Posterior vena cava (tissue), 2 donors: ENCODE measurements at places on chromosomes 3 and 15.

DNA sequence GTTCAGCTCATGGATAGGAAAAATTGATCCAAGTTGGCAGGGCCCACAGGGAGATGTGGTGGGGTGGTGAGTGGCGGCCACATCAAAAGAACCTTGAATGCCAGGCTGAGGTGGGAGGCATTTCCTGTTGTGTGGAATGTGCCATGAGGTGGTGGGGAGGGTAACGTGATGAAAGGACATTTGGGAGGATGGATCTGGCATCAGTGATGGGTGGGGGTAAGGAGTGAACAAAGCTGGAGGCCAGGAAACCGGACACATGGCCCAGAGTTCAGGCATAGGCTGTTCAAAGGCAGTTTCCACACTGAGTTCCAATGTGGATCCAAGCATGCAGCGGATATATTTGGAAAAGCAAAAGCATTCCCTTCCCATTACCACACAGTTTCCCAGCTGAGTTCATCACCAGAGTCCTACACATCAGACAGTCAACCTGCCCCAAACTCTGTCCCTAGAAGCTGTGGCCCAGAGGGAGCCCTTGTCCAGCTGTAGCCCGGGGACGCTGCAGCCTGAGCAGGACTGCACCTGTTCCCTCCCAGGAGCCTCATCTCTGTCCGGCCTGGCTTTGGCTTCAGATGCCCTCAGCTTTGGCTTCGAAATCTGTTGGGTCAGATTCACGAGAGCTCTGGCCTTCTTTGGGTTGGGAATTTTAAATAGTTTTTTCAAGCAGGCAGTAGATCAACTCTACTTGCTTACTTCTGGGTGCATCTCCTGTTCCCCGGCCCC is 37.8 kb upstream of the GOLGA6B start:
- no peak for DNase-seq

DNA sequence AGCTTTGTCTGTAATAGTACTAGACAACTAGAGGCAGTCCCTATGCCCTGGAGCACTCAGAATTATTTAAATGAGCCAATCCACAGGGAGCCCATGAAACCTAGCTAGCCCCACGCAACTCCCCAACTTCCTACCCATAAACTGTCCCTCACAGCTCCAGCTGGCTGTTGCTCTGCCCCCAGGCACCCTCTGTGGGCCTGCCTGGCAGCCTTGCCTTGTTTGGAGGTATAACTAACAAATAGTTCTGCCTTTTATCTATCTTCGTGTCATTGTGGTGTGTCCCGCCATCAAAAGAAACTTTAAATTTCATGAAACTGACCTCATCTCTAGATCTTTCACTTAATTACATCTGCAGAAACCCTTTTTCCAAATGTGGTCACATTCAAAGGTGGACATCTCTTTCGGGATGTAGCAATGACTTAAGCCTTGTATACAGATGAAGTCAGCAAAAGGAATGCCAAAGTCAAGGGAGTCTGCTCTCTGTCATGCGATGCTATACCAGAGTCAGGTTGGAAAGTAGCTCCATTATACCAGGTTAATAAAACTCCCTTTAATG is 1.8 kb upstream of the RTP3 start:
- no peak for DNase-seq

DNA sequence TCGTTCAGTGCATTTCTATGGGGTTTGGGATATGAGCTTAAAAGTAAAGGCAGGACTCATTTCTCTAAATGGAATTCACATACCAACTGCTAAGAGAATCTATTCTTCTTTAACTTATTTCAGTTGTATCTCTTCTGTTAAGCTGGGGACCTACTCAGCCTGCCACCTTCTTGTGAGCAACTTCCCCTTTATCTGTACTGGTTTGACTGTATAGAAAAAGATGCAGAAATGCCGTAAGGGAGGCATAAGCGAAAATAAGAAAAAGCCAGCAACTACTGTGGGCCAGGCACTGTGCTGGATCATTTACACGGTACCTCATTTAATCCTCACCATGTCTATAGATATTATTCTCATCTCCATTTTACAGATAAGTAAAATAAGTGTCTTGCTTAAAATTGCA is 38.4 kb downstream of the RBMS3 start:
- no peak for DNase-seq

DNA sequence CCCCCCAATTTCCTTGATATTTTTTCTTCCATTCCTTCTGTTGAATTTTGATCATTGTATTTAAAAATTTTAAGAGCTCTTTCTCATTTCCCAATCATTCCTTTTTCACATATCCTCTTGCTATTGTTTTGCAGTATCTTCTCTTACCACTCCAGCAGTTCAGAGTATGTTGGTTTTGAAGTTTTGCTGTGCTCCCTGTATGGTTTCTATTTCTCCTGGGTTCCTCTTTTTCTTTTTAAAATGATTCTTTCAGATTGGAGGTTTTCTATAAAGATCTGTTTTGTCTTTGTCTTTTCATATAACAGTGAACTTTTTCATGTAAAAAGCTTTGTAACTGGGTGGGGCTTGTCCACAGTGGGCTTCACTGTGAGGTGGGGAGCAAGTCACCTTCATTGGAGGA is 12.8 kb downstream of the USP3 start:
- no peak for DNase-seq

- no peak for DNase-seq
Measured at GRCh38 chr3:140416666-140417065, 261.2 kb upstream of the TRIM42 start.

DNA sequence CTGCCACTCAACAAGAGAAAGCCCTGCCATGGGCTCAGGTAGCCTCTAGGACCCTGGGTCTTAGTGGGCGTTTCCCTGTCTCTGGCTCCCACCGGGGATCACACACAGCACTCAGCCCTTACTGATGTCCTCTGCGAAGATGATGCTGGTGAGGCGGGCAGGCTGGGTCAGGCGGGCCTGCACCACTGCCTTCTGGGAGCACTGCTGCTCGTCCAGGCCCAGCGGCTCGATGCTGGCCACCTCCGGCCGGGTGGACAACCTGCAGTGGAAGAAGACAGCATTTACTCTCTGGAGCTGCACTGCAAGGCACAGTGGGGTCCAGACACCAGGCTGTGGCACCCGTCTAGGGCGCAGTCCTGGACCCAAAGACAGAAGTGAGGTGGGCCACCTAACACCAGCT is 20.5 kb downstream of the NUP210 start:
- no peak for DNase-seq

GRCh38 chr3:40213556-40213955 is 96.0 kb upstream of the EIF1B start:
- DNase-seq: no peak

- DNase-seq: no peak
Measured at GRCh38 chr3:107263269-107264021, 113.8 kb upstream of the CCDC54 start.

GRCh38 chr3:14691239-14691638 is 16.3 kb downstream of the C3orf20 start:
- no peak for DNase-seq

- no peak for DNase-seq
Measured at GRCh38 chr3:89032346-89033013, 74.9 kb upstream of the EPHA3 start.

GRCh38 chr3:141275511-141275910 is 43.9 kb downstream of the PXYLP1 start:
- no peak for DNase-seq

DNA sequence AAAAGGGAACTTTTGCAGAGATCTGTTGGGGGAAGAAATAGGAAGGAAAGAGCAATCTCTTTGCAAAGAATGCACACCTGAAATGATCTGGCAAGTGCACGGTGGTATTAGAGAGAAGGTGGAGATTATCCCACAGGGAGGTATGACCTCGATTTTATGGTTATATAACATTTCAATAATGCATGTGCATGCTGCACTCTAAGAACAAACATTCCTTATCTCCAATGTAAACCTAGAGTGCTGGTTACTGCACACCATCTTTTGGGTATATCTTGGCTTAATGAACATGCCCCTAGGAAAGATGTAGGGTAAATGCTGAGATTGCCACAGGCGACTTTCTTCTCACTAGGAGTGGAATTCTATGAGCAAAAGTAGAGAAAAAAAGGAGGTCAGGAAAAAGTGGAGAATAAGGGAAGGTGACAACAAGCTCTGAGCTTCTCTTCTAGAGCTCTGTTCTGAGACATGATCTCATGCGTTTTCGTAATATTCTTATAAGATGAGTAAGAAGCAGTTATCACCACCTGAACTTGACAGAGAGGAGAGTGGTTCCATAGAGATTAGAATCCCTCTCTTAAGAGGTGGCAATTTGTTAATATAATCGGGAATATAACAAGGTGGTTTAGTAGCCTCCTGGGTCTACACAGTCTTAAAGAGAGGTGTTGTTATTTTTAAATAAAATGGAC is 117.5 kb upstream of the TMC3 start:
- no peak for DNase-seq
